ENCODE measurements at places on chromosomes 13 and 19.

GRCh38 chr19:14514215-14514863 is 3.9 kb downstream of the DNAJB1 start:
- no peak for DNase-seq

DNA sequence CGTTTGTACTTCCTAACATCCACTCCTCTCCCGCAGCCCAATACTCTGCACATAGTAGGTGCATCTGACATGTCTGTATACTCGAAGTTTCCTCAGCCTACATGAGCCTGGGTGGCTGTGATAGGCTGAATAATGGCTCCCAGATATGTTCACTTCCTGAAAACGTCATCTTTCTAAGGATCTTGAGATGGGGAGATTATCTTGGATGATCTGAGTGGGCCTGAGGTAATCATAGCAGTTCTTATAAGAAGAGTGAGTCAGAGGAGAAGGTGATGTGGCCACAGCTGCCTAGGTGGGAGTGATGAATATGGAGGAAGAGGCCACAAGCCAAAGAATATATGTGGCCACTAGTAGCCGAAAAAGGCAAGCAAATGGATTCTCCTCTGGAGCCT is 84.2 kb downstream of the AKAP11 start:
- DNase-seq, result no peak

GRCh38 chr19:38190061-38190460 is 34.0 kb downstream of the DPF1 start:
- DNase-seq, result no peak

- DNase-seq, result peak; percentile 43
These were observed at the start of gene CALM3 for GRCh38 chr19:46601318-46602224. CALM3 (plus strand) TSS chr19:46601330; CDS start chr19:46601435, 105 bp downstream.

- DNase-seq, result no peak
These were observed 9.6 kb downstream of the PLEKHG2 start for GRCh38 chr19:39422020-39422419.

GRCh38 chr13:25847145-25847544 is 204.7 kb downstream of the SHISA2 start:
- no peak for DNase-seq

DNA sequence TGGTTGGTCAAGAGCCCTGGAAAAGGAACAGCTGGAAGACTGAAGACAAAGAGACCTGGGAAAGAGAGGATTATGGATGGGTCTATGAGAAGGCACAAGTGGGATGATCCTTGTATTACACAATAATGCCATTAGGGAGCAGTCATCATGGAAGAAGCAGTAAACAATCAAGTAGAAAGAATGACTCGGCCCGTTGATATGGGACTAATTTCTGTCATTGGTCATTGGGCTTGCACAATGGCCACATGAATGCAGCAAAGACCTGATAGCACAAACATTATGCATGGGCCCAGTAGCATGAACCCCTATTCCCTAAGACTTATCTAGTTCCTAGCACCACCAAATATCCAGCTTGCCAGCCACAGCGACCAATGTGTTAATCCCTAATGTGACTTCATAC is 390.3 kb upstream of the ZNF507 start:
- DNase-seq, result no peak

GRCh38 chr19:56145698-56146097 is 4.6 kb downstream of the ZNF444 start:
- DNase-seq, result no peak

- DNase-seq, result no peak
These were observed 32.8 kb downstream of the IGFL2 start for GRCh38 chr19:46180701-46181387.

DNA sequence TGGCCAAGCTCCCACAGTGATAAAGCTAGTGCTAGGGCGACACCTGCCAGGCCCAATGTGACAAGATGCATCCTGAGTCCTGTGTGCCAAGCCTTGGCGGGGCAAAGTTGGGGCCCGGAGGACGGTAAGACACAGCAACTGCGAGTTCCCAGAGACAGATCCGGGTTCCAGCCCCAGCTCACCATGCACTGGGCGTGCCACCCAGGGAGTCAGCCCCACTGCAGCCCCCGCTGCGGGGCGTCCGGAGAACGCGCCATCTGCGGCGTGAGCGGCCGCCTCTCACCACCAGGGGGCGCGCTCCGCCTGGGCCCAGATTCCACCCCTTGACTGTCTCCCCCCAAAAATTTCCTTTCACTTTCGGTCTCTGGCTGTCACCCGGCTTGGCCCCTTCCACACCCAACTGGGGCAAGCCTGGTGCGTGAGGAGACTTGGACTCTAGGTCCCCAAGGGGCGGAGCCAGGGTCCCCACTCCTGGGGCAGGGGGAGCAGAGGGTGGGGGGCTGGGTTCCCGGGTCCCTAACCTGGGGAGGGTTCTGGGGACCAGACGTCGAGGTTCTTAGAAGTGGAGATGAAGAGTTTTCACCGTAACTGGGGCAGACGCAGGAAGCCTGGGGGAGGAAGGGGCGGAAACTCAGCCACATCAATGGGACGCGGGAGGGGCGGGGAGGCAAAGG is at the start of gene FLT3LG:
TSS of gene FLT3LG (plus strand) at position 348 of the 674 bp plus-strand sequence. CDS start 425 bp downstream, outside the sequence.
- peak; percentile 81 for DNase-seq

- no peak for DNase-seq
These were observed 115.8 kb upstream of the SERP2 start for GRCh38 chr13:44257796-44258195.

GRCh38 chr19:43534305-43534815 is 1.4 kb downstream of the ZNF575 start:
- DNase-seq, result no peak

DNA sequence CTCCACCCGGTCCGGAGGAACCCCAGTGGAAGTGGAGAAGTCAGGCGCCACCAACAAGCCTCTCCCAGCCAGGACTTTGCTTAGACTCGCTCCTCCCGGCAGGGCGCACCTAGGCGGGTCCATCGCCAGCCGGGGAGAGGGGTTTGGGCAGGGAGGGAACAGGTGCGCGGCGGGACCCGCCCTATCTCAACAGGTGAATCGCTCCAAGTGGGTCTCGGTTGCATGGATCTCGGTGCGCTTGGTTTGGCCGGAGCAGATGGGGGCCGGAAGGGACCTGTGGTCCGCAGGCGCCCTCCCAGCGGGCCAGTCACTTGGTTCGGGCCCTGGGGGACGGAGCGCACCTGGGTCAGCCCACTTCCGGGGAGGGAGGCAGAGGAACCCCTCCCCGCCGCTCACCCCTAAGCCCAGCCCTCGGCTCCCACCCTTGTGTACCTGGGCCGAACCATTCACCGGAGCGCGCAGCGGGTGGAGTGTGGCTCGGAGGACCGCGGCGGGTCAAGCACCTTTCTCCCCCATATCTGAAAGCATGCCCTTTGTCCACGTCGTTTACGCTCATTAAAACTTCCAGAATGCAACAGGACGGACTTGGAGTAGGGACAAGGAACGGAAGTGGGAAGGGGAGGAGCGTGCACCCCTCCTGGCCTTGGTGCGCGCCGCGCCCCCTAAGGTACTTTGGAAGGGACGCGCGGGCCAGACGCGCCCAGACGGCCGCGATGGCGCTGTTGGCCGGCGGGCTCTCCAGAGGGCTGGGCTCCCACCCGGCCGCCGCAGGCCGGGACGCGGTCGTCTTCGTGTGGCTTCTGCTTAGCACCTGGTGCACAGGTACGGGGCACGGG is at the start of gene LSR:
TSS of gene LSR (plus strand) at position 693 of the 836 bp plus-strand sequence. CDS start at position 714, 21 bp downstream.
- peak; percentile 70 for DNase-seq

DNA sequence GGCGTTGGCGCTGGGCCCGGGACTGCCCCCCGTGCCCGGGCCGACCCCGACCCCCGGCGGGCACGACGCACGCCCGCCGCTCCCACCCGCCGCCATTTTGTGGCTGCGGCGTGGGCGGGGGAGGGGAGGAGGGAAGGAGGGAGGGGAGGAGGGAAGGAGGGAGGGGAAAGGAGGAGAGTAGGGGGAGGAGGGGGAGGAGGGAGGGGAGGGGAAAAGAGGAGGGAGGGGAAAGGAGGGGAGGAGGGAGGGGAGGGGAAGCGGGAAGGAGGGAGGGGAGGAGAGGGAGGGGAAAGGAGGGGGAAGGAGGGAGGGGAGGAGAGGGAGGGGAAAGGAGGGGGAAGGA is at the start of gene BTBD2:
TSS of gene BTBD2 (minus strand) at position 107 of the 343 bp plus-strand sequence. CDS start at position 96, 11 bp downstream.
- DNase-seq, result no peak

DNA sequence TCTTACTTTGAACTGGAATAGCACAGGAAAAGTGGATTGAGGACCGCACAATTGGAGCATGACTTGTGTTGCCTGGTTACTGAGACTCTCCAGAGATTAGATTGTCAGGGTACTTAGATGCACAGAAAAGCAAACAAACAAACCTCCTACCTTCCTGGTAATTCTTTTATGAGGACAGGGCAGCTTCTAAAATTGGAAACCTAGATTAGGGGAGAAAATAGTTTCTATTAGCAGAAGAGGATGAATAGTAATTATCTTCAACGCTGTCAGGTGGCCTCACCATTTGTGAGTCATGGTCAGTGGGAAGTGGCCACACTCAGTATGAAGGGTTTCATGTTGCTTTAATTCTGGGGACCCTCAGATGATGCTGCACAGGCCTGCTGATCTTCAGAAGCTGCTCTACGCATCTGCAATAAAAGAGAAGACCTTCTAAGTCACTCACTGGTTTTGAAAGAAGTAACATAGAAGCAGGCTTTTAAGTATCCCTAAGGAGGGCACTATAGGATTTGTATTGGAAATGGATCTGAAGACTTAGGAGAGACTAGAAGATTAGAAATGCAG is 106.8 kb downstream of the LACC1 start:
- no peak for DNase-seq

- no peak for DNase-seq
These were observed 4.4 kb upstream of the S1PR5 start for GRCh38 chr19:10521461-10522171.

GRCh38 chr13:93744886-93745285 is 518.3 kb downstream of the GPC6 start:
- no peak for DNase-seq

GRCh38 chr13:27588405-27588804 is 31.9 kb downstream of the LNX2 start:
- DNase-seq, result no peak

DNA sequence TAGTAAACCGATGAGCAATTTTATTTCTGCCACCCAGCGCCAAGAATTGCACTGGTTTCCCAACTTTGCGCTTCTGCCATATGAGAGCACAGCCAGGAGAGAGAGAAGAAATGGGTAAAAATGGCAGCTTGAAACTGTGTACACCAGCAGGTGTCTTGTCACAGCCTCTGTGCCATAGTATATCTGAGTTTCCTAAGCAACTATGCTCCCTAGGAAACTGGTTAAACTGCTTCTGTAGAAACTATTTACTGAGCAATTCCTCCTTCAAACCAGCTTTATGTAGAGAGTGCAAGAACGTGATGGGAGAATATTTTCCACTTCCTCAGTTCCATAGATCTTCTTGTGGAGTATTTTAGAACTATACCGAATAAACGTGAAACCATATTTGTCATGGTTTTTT is 1361.3 kb downstream of the PCDH9 start:
- DNase-seq, result no peak

DNA sequence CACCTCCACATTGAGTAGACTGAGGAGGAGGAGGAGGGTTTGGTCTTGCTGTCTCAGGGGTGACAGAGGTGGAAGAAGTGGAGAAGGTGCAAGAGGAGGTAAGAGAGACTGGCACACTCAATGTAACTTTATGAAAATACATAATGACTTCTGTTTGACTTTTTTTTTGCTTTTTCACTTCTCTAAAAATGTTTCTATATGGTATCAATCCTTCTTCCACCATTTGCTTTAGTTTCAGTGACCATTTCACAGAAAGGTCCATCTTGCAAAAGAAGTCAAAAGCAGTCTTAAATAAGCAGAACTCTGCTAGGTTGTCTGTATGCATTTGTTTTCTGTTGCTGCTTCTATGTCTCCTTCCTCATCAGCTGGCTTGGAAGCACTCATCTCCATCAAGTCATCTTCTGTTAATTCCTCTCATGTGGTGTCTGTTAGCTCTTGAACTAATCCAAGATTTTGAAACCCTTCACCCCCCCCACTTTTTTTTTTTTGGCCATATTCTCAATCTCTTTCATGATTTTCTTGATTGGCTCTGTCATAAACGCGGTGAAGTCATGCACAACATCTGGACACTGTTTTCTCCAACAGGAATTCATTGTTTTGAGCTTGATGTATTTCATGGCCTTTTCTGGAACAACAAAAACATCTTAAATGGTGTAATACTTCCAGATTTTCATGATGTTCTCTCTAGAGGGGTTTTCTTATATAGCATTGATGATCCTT is 80.8 kb downstream of the KL start:
- no peak for DNase-seq

Measured in left cardiac atrium (tissue), 4 donors.